HFF-Myc (cell line): ENCODE measurements at places on chromosomes 4 and X.

GRCh38 chrX:153739754-153740486 lies 15.3 kb downstream of the ABCD1 start:
- DNase-seq: no peak

DNA sequence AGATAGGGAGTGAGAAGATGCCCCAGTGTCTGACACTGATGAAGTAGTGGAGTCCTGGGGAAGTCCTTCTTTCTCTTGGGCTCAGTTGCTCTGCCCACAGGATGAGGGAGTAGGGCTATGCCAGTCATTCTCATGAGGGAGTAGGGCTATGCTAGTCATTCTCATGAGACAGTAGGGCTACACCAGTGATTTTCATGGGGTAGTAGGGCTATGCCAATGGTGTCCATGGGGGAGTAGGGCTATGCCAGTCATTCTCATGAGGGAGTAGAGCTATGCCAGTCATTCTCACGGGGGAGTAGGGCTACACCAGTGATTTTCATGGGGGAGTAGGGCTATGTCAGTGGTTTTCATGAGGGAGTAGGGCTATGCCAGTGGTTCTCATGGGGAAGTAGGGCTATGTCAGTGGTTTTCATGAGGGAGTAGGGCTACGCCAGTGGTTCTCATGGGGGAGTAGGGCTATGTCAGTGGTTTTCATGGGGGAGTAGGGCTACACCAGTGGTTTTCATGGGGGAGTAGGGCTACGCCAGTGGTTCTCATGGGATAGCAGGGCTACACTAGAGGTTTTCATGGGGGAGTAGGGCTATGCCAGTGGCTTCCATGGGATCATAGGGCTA lies 43.3 kb upstream of the SOD3 start:
- DNase-seq: no peak

GRCh38 chr4:110869862-110870572 lies 247.1 kb upstream of the PITX2 start:
- no peak for DNase-seq

DNA sequence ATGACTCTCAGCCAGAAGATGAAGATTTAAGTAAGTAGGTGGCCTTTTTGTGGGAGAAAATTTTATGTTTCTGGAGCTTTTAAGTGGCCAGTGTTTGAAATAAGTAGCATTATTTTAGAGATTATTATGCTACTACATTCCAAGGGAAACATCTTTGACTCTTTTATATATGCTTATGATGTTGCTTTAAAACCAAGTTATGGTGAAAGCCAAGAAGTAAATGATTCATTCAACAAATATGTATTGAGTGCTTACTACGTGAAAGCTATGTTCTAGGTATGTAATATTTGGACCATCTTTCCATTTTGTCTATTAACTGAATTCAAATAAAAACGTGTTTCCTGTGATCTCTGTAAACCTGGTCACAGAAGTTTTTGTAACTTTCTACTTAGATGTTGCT lies 58.3 kb downstream of the ZFX start:
- no peak for DNase-seq

- DNase-seq: no peak
Observed at GRCh38 chrX:6371353-6371752, 142.7 kb upstream of the NLGN4X start.

- DNase-seq: no peak
Observed at GRCh38 chr4:105207386-105207785, 60.7 kb downstream of the TET2 start.

GRCh38 chr4:144687466-144687865 lies 41.5 kb downstream of the HHIP start:
- no peak for DNase-seq

GRCh38 chr4:7466904-7467303 lies 32.2 kb upstream of the PSAPL1 start:
- no peak for DNase-seq

DNA sequence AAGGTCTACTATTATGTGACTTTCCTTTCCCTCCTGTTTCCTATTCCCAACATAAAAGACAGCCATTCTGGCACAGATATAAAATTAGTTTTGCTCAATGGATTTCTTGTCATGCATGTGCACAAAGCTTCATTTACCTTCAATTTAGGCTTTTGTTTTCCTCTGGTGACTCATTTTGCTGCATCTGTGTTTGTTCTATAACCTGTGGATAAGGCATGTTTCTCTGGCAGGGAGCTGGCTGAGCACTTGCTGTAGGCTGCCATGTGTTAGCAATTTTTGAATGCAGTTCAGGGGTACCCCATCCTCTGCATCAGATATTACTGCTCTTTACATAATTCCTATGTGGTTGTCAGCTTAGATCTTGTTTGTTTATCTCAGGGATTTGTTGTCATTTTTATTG lies 202.8 kb upstream of the GRID2 start:
- DNase-seq: no peak

GRCh38 chrX:113726898-113727297 lies 857.0 kb upstream of the HTR2C start:
- DNase-seq: no peak

DNA sequence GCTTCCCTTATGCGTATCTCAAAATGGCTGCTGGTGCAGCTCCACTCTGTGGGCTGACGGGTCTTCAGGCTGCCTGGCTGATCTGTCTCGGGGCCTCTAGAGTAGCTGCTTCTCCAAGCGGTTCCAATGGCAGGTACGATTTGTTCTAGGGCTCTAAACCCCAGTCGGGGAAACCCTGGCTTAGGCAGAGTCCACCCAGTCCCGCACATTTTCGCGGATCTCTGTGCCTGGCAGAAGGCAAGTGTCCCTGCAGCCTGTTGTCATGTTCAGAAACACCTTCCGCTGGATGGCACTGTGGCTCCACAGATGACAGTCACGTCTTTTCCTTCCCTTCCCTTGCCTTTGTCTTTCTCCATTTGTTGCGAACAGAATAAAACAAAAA lies 54.4 kb downstream of the NBDY start:
- no peak for DNase-seq

- no peak for DNase-seq
Observed at GRCh38 chr4:84799318-84799717, 167.2 kb downstream of the WDFY3 start.

- no peak for DNase-seq
Observed at GRCh38 chrX:68443155-68443868, 10.0 kb upstream of the OPHN1 start.

- DNase-seq: no peak
Observed at GRCh38 chr4:48779095-48779997, 733 bp downstream of the FRYL start.

DNA sequence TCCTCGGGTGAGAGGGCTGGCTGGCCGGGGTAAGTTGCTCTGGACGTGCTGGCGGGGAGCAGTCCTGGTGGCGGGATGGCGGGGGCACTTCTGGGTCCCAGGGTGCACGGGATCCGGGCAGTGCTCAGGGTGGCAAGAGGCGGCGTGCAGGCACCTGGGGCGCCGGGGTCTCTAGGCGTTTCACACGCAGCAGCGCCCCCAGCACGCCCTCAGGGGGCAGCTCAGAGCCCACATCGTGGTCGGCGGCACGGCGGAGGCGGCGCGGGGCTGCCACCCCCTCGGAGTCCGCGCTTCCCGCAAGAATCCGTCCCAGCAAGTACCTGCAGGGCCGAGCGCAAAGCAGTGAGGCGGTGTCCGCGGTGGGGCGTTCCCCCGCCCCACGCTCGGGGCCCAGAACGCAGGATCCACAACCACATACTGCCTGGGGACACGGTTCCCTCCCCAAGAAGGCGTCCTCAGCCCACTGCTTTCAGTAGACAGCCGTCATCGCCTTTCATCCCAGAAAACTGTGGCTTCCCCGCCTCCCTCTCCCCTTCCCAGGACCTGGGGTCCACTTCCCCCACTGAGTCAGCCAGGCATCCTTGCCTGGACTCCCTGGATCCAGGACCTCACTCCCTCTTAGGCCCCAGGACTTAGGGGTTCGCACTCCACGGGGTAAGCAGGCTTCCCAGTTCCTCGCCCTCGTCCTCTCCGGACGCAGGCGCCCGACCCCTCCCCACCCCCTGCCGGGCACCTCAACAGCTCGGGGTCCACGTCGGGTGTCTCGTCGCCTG lies 4.1 kb downstream of the PCSK1N start:
- DNase-seq: no peak

DNA sequence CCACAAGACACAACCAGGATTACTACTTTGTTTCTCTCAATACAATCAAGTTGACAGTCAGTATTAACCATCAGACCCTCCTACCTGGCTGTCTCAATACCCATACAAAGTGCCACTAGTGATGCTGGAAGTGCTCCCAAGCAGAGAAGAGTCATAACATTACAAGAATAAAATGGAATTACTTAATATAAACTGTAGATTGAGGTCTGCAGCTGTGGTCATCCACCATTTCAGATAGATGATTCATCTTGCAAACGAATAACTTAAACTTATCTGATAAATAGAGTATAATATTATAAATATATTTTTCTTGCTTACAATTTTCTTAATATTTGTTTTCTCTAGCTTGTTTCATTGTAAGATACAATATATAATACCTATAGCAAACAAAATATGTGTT lies 1034.2 kb upstream of the PCDH10 start:
- DNase-seq: no peak

DNA sequence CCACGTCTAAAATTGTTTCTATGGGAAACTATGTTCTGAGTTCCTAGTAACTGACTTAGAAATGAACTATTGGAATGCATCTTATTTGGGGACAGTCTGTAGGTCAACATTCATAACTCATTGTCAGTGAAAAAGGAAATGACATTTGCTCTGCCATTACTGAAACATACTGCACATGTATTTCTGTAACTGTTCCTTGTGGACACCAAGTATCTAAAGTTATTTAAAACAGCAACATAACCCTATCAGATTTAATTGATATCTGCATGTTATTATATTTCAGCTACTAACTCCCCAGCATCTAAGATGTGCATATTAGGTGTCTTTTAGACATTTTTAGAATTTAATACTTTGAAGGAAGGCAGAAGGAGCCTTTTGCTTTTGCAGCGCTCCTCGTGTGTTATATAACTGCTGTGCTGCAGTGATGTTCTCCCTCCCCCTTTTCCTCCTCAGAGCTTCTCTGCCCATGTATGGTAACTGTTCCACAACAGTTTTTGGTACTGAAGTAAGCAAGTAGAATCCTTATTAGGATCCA lies 37.2 kb upstream of the TMEM131L start:
- DNase-seq: no peak

GRCh38 chr4:115664285-115664684 lies 550.9 kb upstream of the NDST4 start:
- no peak for DNase-seq

- no peak for DNase-seq
Observed at GRCh38 chr4:8281519-8282133, 12.1 kb downstream of the HTRA3 start.

- DNase-seq: no peak
Observed at GRCh38 chr4:96354036-96354712, 514.3 kb downstream of the PDHA2 start.

- no peak for DNase-seq
Observed at GRCh38 chrX:149858592-149858991, 22.4 kb upstream of the MAGEA8 start.

DNA sequence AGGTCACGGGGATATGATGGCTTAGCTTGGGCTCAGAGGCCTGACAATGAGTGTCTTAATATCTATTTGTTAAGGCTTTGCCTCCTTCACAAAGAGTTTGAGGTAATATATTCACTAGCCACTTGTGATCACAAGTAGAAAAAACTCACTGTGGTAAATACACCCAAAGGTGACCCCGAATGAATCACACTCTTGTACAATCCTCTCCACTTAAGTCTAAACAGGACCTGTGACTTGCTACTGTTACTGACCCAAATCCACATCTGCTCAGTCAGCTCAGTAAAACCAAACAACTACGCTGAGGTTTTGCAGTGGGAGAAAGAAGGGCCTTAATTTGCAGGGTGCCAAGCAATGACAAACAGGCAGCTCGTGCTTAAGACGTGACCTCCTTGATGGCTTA lies 223.8 kb upstream of the MAGEC2 start:
- DNase-seq: no peak

DNA sequence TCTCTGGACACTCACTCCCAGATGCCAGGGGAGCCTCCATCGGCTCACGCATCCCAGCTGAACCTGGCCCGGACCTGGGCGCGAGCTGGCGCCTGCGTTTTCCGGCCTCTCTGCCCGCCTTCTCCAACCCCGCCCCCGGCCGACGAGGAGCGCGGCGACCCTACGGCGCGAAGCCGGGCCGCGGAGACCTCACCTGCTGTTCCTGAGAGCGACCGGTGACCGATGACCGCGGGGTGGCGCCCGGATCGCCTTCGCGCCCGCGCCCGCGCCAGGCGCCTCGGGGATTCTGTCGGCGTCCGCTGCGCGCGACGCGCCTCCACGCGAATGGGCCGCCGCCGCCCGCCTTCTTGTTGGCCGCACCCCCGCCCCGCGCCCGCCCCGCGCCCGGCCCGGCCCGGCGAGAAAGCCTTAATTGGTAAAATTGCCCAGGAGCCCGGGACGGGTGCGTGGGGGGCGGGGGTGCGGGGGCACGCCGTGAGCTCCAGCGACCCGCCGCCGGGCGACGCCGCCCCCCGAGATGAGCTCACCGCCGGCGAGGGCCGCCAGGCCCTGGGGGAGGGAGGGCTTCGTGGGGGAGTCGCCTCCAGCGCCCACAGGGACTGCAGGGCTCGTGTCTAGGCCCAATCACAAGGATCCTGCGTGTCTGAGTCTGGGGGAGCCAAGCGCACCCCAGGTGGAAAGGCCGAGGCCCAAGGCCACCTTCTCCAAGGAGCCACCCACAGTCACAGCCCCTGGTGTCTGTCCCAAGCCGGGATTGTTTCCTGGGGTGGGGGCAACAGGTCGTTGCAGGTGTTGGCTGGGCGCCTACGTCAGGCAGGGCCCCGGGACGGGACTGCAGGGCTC lies at the start of gene FLNA:
Gene FLNA (minus strand): TSS at position 322 of the 843 bp plus-strand sequence. CDS start 3,389 bp downstream, outside the sequence.
- DNase-seq: no peak

GRCh38 chrX:141975839-141976238 lies 72.1 kb downstream of the MAGEC1 start:
- DNase-seq: no peak

GRCh38 chr4:107432451-107432850 lies 287.6 kb downstream of the PAPSS1 start:
- no peak for DNase-seq

DNA sequence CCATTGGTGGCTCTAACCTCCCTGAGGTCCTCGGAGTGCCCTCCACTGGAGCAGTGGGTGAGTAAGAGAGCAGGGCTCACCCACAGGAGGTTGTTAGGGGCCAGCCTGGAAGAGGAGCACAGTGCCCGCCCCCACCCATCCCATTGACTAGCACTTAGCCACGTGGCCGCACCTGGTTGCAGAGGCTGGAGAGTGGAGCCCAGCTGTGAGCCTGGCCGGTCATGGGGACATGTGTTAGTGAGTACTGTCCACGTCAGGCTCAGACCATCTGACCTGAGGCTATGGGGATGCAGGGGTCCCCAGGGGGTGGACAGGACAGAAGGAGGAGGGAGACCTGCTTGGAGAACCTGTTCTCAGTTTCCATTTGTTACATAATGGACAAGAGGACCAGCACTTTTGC lies 1.4 kb upstream of the MAN2B2 start:
- no peak for DNase-seq
